Fibroblast of skin of abdomen (primary cell): ENCODE measurements at places on chromosomes 6 and 20.

DNA sequence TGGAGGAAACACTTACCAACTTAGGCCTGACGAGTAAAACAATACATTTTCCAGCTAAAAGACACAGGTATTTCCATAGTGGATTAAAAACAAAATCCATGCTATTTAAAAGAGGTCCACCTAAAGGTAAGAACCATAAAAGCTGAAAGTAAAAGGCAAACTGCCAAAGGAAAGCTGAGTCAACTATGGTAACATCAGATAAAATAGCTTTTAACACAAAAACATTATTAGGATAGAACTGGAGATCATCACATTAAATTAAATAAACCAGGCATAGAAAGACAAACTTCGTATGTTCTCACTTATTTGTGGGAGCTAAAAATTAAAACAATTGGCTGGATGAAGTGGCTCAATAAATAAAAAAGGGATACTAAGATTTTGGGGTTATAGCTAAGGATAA, 166.8 kb upstream of the SLC22A16 start:
- peak; percentile 22 for DNase-seq

- peak; percentile 71 for DNase-seq
Observed at GRCh38 chr6:140956571-140957369, 1176.0 kb upstream of the GJE1 start.

DNA sequence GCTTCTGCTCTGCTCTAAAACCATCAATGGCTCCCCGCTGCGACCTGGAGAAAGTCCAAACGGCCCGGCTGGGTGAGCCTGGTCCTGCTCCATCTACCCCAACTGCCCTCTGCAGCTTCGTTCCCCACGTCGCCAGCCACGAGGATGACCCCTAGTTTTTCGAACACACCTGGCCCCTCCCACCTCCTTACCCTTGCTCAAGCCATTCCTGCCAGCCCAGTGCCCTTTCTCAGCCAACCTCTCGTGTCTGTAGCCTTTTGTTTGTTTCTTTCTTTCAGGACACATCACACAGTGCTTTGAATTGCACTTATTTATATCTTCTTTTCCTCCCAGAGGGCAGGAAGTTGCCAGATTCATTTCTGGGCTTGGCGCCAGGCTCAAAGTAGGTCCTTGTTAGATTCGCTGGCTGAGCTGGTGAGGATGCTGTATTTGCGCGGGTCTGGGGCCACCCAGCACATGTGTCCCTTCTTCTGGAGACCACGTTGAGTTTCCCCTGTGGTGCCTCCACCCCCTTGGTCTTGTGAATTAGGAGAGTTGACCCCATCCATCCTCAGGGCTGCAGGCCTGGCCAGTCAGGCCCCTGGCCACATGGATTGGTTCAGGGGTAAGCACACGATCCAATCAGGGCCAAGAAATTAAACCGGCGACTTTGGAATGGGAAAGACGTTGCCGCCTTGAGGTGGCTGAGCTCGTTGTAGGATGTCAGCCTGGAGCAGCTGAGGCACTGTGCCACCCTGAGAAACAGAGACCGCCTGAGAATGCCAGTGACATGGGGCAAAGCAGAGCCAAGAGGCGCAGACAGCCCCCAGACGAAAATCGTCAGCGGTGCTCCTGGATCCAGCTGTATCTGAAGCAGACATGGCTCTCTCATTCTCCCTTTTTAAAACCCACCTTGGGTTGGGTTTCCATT, 156.0 kb downstream of the CEBPB start:
- DNase-seq = peak; percentile 88

GRCh38 chr6:2517855-2518473, 232.8 kb downstream of the MYLK4 start:
- no peak for DNase-seq

DNA sequence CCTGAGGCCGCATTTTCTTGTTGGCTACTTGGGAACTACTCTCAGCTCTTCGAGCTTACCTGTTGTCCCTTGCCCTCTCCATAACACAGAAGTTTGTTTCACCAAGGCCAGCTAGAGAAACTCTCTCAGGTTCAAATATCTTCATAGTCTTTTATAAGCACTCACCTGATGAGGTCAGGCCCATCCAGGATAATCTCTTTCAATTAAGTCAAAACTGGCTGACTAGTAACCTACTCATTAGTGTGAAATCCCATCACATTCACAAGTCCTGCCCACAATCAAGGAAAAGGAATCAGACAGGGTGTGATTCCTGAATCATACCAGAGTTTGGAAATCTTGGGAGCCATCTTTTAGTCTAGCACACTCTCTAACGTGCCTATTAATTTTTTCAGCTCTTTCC, 195.2 kb upstream of the HS3ST5 start:
- DNase-seq = no peak
